ENCODE measurements at places on chromosomes 2 and 18.

DNA sequence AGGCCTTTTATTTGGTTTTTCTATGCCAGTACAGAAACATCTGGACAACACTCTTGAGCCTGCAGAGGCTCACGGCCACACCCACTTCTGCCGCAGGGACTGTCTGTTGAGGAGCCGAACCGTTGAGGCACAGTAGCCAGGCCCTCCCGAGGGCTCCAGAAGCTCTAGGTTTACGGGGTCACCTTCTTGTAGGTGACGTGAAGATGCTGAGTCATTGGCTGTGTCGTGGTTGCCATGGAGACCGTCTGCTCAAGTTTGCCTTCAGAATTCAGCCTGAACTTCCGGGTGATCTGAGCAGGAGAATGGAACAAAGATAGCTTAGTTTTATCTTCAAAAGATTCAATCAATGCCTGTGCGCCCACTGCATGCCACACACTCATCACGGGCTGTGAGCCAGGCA is 25.9 kb downstream of the BOK start:
- no peak for DNase-seq

DNA sequence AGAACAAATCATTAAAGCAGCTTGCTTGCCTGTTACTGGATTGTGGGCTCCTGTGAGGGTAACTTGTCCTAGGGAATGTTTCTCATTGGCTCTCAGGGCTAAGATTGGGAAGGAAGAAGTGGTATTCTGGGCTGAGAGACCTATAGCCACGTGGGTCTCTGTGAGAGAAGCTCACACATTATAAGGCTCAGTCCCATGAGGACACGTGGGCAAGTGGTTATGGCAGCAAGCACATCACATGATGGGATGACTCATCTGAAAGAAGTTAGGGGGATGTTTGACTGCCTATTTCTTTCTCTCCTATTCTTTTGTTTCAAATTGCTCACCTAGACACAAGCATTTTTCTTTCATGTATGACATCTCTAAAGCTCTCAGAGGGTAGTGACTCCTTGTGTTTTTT is 418.0 kb upstream of the ST6GAL2 start:
- no peak for DNase-seq

- DNase-seq: no peak
These were observed 454.5 kb downstream of the BCL11A start for GRCh38 chr2:60098996-60099395.

DNA sequence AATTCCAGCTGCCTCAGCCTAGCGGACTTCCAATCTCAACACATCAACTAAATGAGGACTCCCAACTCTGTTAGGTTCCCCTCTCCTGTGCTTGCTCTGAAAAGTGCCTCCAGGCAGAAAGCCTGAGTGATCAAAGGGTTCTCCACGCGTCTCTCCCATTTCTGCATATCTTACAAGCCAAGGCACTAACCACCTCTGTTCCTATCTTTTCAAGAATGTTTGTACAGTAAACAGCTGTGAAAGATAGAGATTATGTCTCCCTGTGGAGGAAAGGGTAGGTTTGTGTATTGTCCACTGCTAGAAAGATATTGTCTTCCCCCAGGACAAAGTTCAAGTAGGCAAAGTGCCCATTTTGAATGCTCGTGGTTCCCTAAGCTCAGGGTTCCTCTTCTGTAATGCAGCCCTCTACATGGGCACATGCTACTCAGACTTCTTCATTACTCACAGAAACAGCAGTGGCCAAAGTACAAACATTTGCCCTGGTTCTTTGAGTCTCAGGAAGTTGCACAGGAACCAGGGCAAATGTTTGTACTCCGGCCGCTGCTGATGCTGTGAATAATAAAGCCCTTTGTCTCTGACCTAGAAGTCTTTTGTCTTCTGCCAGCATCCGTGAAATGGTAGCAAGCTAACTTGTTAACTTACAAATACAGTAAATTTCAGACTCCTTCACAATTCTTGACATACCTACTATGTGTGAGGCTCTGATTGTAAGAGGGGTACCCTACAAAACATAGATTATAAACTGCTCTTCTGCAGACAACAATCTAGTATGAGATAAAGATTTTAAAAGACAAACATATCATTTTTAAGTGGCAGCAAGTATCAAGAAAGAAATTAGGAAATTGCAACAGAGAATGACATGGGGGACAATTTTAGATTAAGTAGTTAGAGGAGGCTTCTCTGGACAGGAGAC is 44.5 kb downstream of the PKDCC start:
- DNase-seq: no peak

- no peak for DNase-seq
These were observed 66.4 kb downstream of the EPAS1 start for GRCh38 chr2:46363535-46364170.

DNA sequence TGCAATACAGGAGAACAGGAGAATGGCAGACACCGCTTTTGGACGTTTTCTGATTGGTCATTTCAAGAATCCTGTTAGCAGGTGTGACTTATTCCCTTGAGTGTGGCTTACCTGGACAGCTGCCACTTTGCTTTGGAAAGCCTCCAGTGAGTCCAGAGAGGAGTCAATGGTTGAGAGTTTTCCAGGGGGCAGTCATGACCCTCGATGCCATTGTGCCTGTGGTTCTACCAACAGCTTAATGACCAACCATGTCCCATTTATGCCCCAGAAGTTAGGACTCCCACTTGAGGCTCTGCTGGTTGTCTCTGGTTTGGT is 12.4 kb downstream of the IGFBP2 start:
- no peak for DNase-seq

GRCh38 chr18:40866968-40867367 is 1088.1 kb upstream of the PIK3C3 start:
- DNase-seq: no peak

Measured in GM12864 (cell line).